ENCODE measurements at places on chromosomes 3 and 15.

GRCh38 chr3:182268711-182269110, 524.6 kb upstream of the ATP11B start:
- no peak for DNase-seq

DNA sequence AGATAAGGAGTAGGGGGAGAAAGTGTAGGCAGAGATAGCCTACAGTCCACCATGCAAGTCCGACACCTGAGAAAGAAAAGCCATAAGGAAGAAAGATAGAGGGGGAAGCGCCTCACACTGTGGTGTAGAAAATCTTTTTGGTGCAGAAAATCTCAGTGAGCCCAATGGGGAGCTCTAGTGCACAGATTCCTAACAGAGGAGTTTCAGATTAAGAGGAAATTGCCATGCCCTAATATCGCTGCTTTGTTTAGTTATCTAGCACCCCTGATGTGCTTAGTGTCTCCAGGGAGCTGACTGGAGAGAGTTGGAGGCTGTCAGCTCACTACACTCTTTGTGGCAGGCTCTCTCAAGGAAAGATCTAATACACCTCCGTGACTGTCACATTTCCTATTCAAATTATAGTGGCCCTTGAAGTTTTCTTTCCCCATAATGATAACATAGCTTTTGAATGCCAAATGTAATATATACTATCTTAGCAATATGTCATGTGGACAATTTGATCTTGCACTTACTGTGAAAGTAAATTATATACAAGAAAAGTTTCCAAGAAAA, 33.7 kb downstream of the CGGBP1 start:
- DNase-seq = no peak

DNA sequence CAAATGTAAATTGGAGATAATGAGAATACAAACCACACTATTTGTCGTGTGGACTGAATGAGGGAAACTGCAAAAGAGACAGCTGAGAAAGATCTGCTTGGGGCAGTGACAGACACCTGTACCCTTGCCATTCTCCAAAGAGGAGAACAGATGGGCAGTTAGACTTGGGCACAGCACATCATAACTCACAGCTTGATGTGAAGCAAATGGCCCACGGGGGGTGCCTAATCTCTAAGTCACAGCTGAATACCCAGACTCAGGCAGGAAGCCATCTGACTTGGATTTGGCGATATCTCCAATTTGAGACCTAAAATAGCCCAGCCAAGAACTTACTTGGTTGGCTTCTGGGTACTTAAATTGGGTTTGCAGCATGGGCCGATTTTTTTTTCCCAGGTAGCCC, 10.0 kb upstream of the SLC6A11 start:
- DNase-seq = peak; percentile 92

DNA sequence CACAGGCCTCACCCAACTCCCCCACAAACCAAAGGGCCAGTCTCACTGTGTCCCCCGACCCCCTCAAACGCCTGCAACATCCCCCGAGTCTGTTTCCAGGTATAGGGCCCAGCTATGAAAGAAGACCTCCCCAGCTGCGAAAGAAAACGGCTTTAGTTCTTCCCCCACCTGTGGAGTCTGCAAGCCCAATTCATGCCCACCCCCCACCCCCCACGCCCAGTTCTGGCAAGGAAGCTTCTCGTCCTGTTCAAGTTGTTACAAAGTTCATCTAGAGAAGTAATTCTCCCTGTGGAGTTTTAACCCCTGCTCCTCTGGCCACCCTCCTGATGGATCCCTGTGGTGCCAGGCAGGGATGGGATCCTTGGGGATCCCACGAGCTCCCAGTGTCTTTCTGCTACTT, 54.4 kb downstream of the CCDC66 start:
- no peak for DNase-seq

- DNase-seq = no peak
Measured at GRCh38 chr3:111668326-111668725, 73.2 kb upstream of the ZBED2 start.

Data from G401 (cell line).